ENCODE measurements at places on chromosomes 4 and X.

GRCh38 chrX:132742246-132742645, 216.2 kb downstream of the HS6ST2 start:
- DNase-seq = no peak

DNA sequence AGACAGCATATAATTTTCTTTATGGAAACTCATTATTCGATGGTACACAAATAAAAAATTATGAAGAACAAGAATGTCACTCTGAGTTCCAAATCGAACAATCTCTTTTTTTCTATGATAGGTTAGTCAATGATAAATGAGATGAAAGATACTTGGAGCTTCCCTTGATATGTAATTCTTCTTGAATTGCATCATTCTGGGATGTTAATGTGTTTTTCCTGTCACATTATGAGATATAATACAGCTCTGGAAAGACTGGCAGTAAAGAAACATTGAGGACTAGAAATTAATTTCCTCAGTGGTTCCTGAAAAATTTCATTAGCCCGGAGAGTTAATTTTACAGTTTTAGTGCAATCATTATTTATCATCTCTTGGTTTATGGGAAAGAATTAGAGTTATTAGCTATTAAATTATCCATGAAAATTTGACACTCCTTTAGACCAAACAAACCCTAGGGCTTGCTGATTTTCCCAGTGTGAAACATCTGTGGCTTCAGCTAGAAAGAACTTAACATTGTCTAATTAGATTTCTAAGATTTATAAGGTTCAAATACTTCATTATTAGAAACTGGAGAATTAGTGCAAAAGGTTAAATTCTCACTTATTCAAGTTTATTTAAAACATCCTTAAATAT, 1546.6 kb upstream of the TENM3 start:
- DNase-seq = no peak

DNA sequence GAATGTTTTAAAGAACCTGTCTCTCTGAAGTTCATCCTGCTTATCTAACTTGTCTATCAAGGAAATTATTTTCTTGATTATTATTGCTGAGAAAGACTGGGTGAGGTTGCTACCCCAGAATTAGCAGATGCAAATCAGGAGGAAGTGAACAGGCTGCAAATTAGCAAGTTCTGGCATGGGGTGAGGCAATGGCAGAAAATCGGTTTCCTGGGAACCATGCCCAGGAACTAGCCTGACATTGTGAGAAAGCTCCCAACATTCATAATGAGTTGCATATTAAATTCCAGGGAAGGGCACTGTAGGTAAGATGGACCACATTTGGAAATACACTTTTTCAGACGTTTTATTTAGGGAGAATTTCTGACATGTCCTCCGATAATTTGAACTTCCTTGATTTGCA, 11.6 kb downstream of the ARSF start:
- DNase-seq = no peak

DNA sequence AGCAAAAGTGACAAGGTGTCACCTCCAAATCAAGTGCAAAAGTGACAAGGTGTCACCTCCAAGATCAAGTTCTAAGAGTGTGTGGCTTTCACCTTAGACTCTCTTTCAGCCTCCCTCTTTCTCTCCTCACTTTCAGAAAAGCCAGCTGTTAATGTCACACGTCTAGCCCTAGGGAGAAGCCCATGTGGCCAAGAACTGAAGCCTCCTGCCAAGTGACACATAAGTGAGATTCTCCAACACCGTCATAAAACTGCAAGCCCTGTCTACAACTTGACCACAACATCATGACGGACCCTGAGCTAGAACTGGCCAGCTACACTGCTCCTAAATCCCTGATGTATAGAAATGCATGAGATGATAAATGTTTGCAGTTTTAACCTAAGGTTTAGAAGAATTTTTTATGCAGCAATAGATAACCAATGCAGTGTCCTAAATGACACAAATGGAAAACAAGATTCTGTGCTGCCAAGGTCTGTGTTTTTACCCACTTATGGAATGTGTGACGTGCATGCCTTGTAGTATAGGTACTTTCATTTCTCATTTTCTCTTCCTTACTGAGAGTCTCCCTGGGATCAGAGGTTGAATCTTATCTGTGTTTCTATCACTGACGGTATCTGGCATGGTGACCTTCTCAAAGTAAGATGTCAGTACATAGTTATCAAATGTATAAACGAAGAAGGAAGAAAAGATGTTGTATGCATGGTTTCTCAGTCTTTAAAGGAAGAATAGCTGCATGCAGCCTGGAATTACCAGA, 25.0 kb downstream of the NLGN4X start:
- no peak for DNase-seq

DNA sequence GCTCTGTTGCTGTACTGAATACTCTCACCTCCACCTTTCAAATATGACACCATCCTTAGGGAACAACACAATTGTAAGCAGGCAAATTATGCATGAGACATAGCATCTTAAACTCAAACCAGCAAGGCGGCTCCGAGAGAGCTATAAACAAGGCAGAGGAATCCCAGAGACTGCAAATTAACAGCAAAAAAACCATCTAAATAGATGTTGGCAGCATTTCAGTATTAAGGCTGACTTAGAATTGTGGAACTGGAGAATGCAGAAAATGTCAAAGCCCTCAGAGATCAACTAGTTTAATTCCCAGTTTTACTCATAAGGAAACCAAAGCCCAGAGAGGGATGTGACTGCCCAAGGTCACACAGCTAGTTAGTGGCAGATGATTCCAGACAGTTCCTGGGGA, 37.2 kb upstream of the SPANXC start:
- DNase-seq = no peak

- no peak for DNase-seq
Observed at GRCh38 chr4:2259036-2259540, 2.8 kb downstream of the MXD4 start.

DNA sequence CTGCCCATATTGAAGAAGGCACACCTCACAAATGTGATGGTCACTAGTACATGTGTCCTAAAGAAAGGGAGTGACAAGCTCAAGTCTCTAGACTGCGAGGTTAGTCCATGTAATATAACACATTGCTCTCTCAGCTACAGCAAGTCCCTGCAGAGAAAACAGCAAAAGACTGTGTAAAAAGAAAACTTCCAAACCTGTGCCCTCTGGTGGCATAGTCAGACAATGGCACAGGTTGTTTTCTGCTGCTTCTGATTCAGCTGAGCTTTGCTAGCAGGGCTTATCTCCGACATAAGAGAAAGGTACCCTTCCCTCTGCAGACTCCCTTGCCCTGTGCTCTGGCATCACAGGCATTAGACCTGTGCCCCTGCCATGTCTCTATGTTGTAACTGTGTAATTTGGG, 1.4 kb upstream of the SERPINA7 start:
- DNase-seq = no peak

DNA sequence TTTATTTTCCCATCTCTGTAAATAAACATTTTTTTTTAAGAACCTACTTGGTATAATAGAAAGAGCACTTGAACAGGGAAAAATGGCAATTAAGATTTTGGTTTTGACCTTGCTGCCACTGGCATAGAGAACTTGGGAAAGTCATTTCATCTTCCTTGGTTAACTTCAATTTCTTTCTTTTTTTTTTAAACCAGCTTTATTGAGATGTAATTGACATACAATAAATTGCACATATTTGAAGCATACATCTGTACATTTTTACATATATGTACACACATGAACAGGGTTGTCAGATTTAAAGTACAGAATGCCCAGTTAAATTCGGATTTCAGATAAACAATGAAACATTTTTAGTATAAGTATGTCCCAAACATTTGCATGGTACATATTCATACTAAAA, 103.0 kb upstream of the RAPGEF2 start:
- no peak for DNase-seq

GRCh38 chr4:184590196-184590595, 59.1 kb downstream of the CASP3 start:
- DNase-seq = no peak

DNA sequence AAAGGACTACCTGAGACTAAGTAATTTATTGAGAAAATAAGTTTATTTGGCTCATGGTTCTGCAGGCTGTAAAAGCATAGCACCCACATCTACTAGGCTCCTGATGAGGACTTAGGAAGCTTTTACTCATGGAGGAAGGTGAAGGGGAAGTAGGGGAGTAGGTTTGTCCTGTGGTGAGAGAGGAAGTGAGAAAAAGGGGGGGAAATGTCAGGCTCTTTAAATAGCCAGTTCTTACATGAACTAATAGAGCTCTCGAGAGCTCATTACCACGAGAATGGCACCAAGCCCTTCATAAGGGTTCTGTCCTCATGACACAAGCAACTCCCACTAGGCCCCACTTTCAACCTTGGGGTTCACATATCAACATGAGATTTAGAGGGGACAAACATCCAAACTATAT, 125.5 kb upstream of the NRK start:
- DNase-seq = no peak
